H4 (cell line): ENCODE measurements at places on chromosomes 16 and 17. TPM values are rescaled to one million over a fixed set of nuclear protein-coding genes. Genes with fewer than 3 reads are reported as not detected.

Gene CHST5
- 0.04 TPM in 1 of 2 replicates, not detected in the other for total RNA-seq

- no peak for DNase-seq
Measured at GRCh38 chr16:4378161-4378666, 6.6 kb downstream of the VASN start.

DNA sequence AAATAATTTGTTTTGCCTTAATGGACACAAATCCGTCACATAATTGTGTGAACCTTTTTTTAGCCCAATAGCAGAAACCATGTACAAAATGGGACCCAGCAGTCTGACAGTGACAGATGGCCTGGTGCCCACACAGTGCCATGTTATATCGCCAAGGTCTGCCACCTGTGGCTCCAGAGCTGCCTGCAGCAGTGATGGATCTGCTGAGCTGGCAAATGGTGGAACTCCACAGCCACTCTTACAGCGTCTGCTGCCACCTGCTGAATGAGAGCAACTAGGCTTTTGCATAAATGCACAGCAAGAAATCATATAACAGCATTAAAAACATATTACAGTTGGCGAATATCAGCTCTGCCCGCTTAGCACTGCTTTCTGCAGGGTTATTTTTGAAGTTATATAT is 59.4 kb downstream of the NUP93 start:
- DNase-seq: no peak

- DNase-seq: peak; percentile 86
Measured at GRCh38 chr16:51151961-51152663, 1.0 kb upstream of the SALL1 start.

DNA sequence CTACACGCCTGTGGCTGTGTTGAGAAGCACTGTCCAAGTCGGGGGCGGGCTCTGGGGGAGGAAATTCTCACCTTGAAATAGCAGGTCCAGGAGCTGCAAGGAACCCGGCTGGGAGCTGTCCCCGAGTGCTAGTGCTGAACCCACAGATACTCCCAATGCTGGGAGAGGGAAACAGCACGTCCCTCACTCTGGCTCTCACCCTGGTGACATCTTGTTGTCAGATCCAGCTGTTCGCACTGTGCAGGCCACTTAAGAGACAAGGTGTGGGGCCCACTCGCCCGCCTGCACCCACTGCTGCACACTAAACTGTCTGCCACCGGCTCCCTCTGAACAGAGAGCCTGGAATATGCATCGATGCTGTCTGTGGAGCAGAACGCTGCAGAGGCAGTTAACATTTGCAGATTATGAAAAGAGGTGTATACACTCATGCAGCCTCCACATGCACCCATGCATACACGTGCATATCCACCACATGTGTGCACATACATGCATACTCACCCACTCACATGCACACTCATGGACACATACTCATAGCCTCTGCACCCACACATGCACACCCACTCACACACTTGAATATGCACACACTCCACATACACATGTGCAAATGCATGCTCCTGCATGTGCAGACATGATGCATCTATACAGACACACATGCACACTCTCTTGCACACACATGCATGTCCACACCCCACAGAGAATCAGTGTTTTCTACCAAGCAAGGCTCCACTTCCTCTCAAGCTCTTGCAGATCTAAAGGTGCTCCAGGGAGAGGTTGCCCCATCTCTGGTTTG is 42.0 kb downstream of the MGAT5B start:
- DNase-seq: no peak

Gene TRPV3
- total RNA-seq: not detected in 2 replicates

GRCh38 chr17:27244491-27245223 is 49.3 kb upstream of the WSB1 start:
- peak; percentile 73 for DNase-seq

GRCh38 chr17:17062356-17062755 is 20.1 kb downstream of the MPRIP start:
- no peak for DNase-seq

DNA sequence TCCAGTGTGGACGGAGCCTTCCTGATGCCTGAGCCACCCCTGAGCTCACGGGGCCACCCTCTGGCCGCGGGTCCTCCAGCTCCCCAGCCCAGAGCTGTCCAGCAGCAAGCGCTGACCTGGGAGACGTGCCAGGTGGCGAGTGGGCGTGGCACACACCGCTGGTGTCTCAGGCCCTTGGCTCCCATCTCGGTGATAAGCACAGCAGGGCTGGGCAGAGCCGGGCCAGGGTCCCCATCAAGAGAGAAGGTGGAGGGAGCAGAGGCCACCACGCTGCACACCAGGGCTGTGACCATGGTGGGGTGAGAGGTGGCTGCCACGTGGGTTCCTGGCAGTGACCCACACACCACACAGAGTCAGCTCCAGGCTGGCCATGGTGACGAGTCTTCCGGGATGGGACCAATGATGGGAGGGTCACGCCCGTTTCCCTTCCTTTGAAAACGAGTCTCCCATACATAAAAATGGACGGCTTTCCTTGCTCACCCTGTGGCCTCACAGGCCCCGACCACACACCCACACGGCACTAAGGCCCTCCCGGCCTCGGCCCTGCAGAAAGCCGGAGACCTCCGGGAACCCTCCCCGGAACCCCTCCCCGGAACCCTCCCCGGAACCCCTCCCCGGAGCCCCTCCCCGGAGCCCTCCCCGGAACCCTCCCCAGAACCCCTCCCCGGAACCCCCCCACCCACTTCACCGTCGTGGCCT is 16.8 kb downstream of the UTS2R start:
- DNase-seq: no peak

DNA sequence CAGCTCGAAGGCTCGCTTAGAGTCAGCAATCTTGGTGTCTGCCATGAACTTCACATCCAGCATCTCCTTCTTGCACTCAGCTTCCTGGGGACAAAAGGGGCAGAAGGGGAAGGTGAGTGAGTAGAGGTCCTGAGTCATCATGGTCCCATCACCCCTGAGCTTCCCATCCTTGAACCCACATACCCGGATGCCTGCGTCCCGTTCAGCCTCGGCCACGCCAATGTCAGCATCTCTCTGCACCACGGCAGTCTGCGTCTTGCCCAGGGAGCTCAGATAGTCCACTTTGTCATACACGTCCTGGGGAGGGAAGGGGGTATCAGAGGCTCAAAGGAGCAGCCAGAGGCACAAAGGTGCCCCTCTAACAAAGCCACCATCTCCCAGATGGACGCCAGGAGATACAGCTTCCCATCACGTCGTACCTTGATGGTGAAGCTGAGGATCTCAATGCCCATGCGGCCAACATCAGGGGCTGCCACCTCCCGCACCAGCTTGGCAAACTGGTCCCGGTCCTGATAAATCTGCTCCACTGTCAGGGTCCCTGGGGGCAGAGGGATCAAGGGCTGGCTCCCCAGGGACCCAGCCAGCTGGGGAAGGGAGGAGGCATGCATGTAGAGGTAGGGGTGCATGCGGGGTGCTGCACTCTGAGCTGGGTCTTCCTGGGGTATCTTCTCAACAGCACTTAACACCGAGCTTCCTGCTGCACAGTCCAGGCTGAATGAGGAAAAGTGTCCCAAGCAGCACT is 15.2 kb downstream of the FLOT2 start:
- no peak for DNase-seq

Gene CISD3
- 2.3 and 6.7 TPM in 2 replicates for total RNA-seq

Gene ERI2
- 11.7 and 21.9 TPM in 2 replicates for total RNA-seq

GRCh38 chr16:76199681-76200220 is 77.5 kb upstream of the CNTNAP4 start:
- DNase-seq: no peak

DNA sequence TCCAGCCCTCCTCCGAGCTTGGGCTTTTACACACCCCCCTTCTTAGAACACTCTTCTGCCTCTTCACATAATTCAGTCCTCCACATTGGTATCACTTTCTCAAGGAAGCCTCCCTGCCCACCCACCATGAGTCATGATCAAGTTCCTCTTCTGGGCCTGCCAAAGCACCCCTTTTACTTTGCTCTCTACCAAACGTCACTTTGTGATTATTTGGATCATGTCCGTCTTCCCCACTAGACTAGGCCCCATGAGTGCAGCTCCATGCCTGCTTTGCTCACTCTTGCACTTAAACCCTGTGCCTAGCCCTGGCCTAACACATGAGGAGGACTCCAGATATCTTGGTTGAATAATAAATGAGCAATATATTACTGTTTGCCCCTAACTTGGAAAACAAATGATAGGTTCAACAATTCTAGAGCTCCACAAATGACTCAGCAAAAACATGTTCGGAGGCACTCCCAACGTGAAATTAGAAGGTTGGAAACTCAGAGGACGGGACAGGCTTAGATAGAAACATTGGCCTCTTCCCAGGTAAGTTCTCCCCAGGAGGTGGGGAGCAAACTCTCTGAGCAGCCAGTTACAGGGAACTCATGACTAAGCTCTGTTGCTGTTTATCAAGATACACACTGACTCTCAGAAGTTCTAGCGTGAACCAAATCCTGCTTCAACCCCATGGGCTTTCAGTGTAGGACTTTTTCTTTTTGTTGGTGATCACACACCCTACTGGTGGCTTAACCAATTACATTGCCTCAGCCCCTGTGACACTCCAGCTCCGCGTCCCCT is 28.3 kb downstream of the G6PC1 start:
- DNase-seq: peak; percentile 85

DNA sequence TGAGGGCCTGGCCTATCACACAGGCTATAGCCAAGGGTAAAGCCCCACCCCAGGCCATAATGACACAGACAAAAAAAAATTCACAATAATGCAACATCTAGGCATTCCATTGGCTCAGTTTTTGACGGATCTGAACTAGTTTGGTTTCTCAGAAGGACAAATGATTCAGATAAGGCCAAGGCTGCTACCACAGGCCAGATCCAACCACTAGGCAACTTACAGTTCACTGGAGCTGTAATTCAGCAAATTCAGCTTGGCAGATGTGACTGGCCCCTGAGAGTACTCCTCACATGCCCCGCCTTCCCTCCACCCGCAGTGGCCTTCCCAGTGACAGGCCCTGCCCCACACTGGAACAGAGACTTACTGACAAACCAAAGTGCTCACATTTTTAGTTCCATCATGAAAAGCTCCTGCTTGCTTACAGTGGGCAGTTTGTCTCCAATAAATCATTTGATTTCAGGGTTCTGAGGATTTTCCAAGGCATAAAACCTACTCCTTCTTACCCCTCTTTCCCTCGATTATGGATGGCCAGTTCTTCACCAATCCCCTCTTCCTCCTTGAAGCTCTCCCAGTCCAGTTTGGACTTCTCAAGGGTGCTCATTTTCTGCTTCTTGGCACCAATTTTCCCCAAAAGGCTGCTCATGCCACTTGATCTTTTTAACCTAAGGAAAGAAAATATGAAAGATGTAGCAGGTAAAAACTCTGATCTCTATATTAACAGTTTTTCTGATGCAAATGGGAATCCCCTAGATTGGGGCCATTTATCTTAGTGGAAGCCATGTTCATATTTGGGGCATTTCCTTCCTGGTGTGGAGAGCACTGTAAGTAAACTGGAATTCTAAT is 53.3 kb upstream of the BCAR1 start:
- peak; percentile 88 for DNase-seq

Gene CSH1
- not detected in 2 replicates for total RNA-seq

Gene ADGRG3
- total RNA-seq: not detected in 2 replicates

GRCh38 chr17:4166419-4166818 is 23.4 kb downstream of the CYB5D2 start:
- no peak for DNase-seq

- DNase-seq: no peak
Measured at GRCh38 chr17:48564188-48565021, 13.7 kb downstream of the HOXB4 start.

DNA sequence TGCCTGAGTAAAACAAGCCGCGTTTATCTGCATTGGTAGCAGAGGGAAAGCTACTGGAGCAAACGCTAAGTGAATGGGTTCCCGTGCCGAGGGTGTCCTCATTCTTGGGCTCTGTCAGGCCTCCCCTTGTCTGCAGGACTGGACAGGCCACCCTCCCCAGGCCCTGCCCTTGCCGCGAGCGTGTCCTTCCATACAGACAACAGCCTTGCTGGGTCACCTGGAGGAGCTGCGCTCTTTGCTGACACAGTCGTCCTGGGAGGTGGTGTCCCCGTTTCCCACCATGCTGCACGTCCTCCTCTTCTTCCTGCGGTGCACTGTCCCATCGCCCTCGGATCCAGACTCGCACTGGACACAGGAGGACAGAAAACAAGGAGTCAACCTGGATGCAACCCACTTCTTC is 7.8 kb upstream of the MXRA7 start:
- no peak for DNase-seq

DNA sequence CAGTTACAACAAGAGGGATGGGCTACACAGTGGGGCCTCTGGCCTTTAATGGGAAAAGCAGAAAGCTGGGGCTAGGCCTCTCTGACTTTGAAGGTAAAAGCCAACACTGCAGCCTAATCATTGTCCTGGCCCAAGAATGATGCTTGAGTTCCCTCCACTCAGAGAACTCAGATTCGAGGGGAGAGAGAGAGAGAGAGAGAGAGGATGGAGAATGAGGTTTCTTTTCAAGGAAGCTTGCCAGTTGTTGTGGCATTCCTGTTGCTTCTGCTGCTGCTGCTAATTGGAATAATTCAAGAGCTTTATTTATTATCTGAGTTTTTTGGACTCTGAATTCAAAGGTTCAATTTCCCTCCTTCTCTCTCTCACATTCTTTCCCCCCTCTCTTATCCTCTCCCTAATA is 144.6 kb upstream of the IRX6 start:
- DNase-seq: no peak

Gene AXIN1
- total RNA-seq: 5.6 and 7.0 TPM in 2 replicates

Gene CLDN6
- total RNA-seq: 2.0 TPM in 1 of 2 replicates, not detected in the other

Gene NOS2
- total RNA-seq: 0.02 TPM in 1 of 2 replicates, not detected in the other

GRCh38 chr17:37689317-37689716 is 46.1 kb upstream of the DDX52 start:
- DNase-seq: no peak

GRCh38 chr16:57563761-57564160 is 21.3 kb downstream of the ADGRG5 start:
- DNase-seq: no peak

DNA sequence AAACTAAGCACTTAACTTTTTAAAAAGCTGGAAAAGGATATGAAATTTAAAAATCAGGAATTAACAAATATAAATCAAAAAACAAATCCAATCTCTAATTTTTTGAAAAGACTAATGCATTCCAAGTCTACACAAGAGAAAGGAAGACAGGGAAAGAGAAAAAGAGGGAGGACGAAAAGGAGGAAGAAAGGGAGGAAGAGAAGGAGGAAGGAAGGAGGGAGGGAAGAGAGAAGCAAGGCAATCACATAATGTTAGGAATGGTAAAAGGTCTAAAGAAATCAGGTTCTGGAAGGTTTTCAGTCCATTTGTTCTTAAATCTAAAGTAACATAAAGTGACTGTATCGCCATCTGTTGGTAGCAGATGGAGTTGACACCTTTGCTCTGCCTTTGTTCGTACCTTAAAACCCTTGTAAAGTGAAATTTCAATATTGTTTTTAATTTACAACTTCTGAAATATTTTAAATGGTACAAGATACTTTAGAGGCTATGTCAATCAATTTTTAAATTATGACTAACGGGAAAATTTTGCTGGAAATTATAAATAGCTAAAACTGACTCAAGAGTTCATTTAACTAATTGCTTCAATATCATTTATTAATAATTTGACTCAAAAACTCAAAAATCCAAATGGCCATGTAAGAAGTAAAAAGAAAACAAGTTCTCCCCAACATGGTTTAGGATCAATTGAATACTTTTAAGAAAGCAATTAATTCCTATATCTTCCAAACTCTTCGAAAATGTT is 20.4 kb upstream of the CDYL2 start:
- DNase-seq: peak; percentile 62

- DNase-seq: peak; percentile 35
Measured at GRCh38 chr17:6427279-6427781, 7.6 kb downstream of the AIPL1 start.

Gene RNF227
- 1.1 and 3.6 TPM in 2 replicates for total RNA-seq
